ENCODE measurements at places on chromosomes 3 and 15. TPM values are rescaled to one million over a fixed set of nuclear protein-coding genes. Genes with fewer than 3 reads are reported as not detected.

LACTB gene
- 44.2 TPM for total RNA-seq

SENP8 gene
- total RNA-seq = 4.5 TPM

SH3GL3 gene
- total RNA-seq = not detected

TM4SF4 gene
- 0.89 TPM for total RNA-seq

- no peaks in the 10 kb centered on the region for H3K36me3 ChIP-seq
- H3K27ac ChIP-seq = no peak overlapping the region
- H3K4me1 ChIP-seq = 0 out of 2 replicates have a peak, but pooled peaks cover 6% of the 10 kb centered on the region
These were observed 185.3 kb downstream of the TJP1 start for GRCh38 chr15:29636921-29637320.

GRCh38 chr3:38843898-38844297, 27.9 kb upstream of the SCN10A start:
- H3K27me3 ChIP-seq = peaks cover 15% of the 10 kb centered on the region
- peak; percentile 65 for DNase-seq
- H3K4me3 ChIP-seq = no peak overlapping the region
- no peak overlapping the region for H3K27ac ChIP-seq
- H3K4me1 ChIP-seq = no peaks in the 10 kb centered on the region
- H3K36me3 ChIP-seq = no peaks in the 10 kb centered on the region

DNA sequence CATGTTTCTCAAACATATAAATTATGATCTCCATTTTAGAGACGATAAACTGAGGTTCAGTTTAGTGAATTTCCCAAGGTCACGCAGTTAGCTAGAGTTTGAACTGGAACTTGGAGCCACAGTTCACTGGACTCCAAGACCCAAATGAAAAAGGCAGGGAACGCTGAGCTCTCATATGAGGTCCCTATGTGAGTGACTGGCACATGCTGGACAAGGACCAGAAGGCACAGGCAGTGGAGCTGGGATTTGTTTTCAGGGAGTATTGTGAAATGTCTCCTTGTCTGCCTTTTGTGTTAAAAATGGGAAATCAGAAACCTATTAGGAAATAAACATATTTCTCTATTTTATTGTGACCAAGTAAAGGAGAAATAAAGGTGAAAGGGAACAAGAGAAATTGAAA, 63.5 kb downstream of the MESD start:
- DNase-seq = no peak
- no peak overlapping the region for H3K4me3 ChIP-seq
- peaks cover 31% of the 10 kb centered on the region for H3K36me3 ChIP-seq
- H3K27me3 ChIP-seq = peaks cover 27% of the 10 kb centered on the region

DNA sequence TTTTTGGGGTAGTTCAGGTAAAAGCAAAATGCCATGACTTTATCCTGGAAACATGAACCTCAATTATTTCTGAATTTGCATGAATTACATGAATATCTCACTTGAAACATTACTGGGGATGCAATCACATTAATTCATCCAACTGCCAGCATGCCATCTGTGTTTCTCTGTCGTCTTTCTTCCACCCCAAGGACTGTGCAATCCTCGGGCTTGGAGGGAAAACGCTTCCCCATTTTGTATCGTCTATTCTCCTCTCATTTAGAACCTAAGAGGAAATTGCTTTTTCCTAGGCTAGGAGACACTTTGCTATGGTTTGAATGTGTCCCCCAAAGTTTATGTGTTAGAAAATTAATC, 109.4 kb downstream of the SQOR start:
- no peak overlapping the region for H3K27ac ChIP-seq
- H3K4me1 ChIP-seq = no peaks in the 10 kb centered on the region
- no peak overlapping the region for H3K4me3 ChIP-seq
- no peaks in the 10 kb centered on the region for H3K36me3 ChIP-seq
- H3K27me3 ChIP-seq = peaks cover 13% of the 10 kb centered on the region

GRCh38 chr3:170717410-170718402, 131.8 kb upstream of the SLC7A14 start:
- peaks cover 4% of the 10 kb centered on the region for H3K27me3 ChIP-seq
- no peak overlapping the region for H3K27ac ChIP-seq
- no peak overlapping the region for H3K4me3 ChIP-seq
- H3K36me3 ChIP-seq = peaks cover 32% of the 10 kb centered on the region

DNA sequence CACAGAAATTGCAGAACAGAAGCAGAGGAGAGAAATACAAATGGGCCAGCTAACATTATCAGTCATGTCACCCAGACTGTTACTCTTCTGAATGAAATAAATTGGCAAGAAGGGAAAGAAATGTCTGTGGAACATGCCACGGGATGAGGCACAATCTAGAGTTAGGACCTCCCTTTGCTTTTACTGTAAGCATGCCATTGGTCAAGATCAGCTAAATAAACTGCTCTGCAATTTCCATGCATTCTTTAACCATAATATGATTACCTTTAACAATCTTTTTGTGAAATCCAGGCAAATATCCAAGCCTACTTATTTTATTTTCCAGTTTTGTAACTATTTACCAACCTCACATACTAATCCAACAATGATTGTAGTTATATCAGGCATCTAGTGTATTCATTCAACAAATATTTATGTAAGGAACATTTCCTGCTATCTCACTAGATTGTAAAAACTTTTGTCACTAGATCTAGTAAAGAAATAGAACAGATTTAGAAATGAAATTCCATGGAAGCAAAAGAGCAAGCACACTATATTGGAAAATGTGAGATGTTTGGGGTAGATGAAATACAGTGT, 383.4 kb downstream of the MECOM start:
- H3K27ac ChIP-seq = no peak overlapping the region
- DNase-seq = no peak
- peaks cover 36% of the 10 kb centered on the region for H3K4me1 ChIP-seq
- no peak overlapping the region for H3K4me3 ChIP-seq

DNA sequence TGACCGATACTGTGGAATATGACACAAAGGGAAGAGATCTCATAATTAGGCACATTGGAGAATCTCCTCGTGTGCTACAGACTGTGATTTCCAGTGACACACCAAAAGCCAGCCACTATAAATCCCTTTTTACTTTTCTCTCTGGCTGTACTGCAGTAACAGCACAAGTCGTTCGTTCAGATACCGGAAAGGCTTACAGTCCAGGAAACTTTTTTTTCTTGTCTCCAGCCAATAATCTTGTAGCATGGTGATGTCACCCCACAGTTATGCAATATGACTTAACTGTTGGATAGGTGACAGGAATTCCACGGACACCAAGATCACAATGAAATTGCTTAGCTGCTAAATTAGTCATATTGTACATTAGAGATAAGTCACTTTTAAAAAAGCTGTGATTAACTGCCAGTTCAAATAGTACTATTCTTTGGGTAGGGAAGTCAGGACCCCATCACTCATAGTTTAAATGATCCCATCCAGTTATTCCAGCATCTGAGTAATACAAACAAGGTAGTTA, 36.3 kb upstream of the TSC22D2 start:
- H3K4me1 ChIP-seq = peaks cover 83% of the 10 kb centered on the region
- H3K4me3 ChIP-seq = peak overlapping the region; percentile 91
- H3K27ac ChIP-seq = peak overlapping the region; percentile 94
- peaks cover 8% of the 10 kb centered on the region for H3K36me3 ChIP-seq

- peaks cover 50% of the 10 kb centered on the region for H3K36me3 ChIP-seq
- H3K4me1 ChIP-seq = peaks cover 37% of the 10 kb centered on the region
- peak; percentile 33 for DNase-seq
- H3K27me3 ChIP-seq = peaks cover 11% of the 10 kb centered on the region
These were observed at the start of gene ABCF3 for GRCh38 chr3:184186184-184186901. Gene ABCF3 (plus strand): TSS chr3:184186199. CDS start chr3:184186208, 9 bp downstream.

GRCh38 chr3:22318325-22318724, 567.3 kb upstream of the ZNF385D start:
- no peaks in the 10 kb centered on the region for H3K36me3 ChIP-seq
- no peak for DNase-seq
- no peak overlapping the region for H3K27ac ChIP-seq
- peaks cover 1% of the 10 kb centered on the region for H3K27me3 ChIP-seq
- H3K4me1 ChIP-seq = no peaks in the 10 kb centered on the region
